RCC 7860 (cell line): ENCODE measurements at places on chromosomes 16 and 17.

GRCh38 chr16:11238272-11239202 is 17.5 kb downstream of the SOCS1 start:
- DNase-seq, result no peak

DNA sequence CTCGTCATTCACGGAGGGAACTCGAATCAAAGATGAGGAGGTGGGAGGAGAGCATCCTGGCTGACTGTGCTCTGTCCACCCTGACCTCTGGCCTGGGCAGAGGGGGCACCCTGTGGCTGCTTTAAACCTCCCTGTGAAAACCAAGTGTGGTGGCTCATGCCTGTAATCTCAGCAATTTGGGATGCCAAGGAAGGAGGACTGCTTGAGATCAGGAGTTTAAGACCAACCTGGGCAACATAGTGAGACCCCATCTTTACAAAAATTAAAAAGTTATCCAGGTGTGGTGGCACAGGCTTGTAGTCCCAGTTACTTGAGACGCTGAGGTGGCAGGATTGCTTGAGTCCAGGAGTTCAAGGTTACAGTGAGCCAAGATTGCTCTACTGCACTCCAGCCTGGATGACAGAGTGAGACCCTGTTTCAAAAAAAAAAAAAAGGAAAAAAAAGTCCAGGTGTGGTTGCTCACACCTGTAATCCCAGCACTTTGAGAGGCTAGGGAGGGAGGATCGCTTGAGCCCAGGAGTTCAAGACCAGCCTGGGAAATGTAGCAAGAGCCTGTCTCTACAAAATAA is 5.8 kb upstream of the CDK3 start:
- no peak for DNase-seq

DNA sequence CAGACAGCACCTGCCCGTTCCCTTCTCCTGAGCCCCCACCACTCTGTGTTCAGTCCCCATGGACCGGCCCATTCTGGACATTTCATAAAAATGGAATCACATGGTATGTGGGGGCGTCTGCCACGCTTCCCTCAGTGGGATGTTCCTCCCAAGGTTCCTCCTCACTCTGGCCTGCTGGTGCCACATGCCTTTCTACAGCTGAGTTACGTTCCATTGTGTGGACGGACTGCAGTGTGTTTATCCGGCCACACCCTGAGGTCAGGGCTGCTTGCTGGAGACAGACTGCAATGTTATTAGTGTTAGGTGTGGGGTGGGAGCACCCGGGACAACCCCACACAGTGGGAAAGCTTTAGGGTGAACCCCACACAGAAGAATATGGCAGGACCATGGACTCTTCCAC is 5.9 kb upstream of the AATK start:
- no peak for DNase-seq

GRCh38 chr16:1770328-1771187 is 785 bp downstream of the NME3 start:
- no peak for DNase-seq

- DNase-seq, result no peak
Measured at GRCh38 chr17:14355556-14355955, 54.7 kb downstream of the HS3ST3B1 start.

DNA sequence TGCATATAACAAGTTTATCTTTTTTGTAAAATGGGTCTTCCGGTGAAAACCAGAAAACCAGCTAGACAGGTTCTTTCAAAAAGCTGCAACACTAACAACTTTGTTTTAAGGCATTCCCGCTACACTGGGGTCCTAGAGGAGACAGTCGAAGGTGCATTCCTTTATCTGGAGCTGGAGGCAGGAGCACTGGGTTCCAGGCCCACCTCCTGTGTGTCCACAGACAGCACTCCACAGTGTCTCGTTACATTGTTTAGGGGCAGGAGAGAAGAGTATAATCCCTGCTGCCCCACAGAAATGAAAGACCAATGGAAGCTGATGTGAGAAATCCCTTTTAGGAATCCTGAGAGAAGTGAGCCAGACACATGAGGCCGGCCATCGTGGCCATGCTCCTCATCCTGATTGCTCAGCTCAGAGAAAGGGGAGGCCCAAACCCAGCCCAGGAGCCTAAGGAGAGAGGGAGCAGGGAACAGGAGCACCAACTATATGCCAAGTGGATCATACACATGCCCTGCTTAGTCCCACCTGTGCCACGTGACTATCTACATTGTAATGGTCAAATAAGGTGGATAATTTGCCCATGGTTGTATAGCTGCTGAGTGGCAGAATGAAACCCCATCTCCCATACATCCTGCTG is 59.5 kb downstream of the CCDC182 start:
- DNase-seq, result no peak

GRCh38 chr17:48483004-48483403 is 47.8 kb downstream of the HOXB1 start:
- DNase-seq, result no peak

- DNase-seq, result no peak
Measured at GRCh38 chr17:12729086-12729485, 60.2 kb upstream of the ARHGAP44 start.

- no peak for DNase-seq
Measured at GRCh38 chr16:89413811-89414585, 76.4 kb downstream of the ANKRD11 start.

DNA sequence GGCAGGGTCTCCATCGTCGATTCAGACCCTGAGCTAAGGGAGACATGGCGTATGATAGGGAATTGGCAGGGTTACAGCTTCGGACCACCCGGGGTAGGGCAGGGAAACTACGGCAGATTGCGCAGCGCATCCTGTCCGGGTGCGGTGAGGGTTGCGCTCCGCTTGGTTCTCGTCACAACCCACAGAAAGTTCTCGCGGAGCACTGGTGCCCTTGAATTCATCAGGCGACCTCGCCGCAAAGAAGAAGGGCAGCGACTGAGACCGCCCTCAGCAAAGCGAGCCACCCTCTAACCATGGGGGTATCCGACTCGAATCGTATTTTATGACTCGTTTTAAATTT is 1.2 kb downstream of the HS3ST3B1 start:
- DNase-seq, result no peak

DNA sequence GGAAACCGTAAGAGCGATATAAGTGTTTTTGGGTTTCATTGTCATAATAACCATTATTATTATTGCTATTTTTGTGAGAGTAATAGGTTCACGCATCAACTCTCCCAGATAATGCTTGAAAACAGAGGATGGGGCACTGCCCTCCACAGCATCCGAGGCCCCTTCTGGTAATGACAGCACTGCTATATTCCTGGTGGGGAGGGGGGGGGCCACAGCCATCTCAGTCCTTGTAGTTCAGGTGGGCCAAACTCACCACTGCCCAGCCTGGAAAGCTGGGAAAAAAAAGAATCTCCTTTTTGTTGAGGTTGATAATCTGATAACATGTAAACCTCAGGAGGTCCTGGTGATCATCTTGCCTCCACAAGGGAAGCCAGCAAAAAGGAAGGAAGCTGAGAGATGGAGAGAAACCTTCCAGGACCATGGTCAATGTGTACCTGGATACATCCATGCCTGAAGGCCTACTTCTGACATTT is 706 bp downstream of the C16orf95 start:
- no peak for DNase-seq
